ENCODE measurements at places on chromosomes 2 and 18.

- DNase-seq, result no peak
These were observed 128.5 kb downstream of the RAPGEF4 start for GRCh38 chr2:172864182-172864581.

DNA sequence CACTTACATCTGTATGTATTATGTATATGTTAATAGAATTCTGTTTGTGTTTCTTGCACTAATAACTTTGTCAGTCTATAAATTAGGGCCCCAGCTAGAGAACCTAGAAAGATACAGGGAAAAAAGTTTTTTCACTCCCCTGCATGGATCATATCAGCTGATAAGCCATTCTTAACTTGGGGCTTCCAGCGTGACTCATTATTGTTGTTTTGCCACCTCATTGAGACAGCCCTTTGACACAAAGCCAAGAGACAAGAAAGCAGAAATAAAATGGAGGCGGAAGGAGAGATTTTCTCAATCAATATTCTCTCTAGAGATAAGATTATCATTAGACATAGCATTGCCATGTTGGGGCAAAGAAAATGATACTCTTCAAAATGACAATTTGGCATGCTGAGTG, 93.4 kb downstream of the AKAIN1 start:
- no peak for DNase-seq

GRCh38 chr2:168649105-168649504, 153.3 kb upstream of the NOSTRIN start:
- peak; percentile 53 for DNase-seq

DNA sequence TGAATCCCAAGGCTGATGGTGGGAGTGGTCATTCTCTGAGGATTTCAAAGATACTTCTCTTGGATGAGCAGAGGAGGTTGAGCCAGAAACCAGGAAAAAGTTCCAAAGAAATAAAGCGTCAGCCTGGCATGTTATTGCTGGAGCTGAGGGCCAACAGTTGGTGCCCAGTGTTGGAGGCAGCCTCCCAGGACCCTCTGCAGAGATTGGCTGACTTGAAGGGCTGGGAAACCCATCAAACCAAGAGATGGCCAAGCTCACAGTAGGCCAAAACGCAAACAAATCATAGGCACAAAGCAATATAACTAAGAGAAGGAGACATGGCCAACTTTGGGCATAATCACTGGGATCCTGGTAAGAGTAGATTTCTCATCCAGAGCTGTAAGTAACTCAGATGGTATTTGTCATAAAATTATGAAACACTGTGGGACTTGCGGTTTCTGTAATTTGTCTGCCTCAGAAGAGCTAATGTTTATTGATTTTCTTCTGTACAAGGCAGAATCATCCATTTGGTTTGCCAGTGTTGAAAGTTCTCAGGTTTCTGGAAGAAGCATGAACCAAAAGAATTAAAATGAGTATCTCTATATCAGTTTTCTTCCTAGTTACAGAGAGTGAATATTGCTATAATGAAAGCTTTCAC, 108.3 kb downstream of the ATL2 start:
- DNase-seq, result no peak

DNA sequence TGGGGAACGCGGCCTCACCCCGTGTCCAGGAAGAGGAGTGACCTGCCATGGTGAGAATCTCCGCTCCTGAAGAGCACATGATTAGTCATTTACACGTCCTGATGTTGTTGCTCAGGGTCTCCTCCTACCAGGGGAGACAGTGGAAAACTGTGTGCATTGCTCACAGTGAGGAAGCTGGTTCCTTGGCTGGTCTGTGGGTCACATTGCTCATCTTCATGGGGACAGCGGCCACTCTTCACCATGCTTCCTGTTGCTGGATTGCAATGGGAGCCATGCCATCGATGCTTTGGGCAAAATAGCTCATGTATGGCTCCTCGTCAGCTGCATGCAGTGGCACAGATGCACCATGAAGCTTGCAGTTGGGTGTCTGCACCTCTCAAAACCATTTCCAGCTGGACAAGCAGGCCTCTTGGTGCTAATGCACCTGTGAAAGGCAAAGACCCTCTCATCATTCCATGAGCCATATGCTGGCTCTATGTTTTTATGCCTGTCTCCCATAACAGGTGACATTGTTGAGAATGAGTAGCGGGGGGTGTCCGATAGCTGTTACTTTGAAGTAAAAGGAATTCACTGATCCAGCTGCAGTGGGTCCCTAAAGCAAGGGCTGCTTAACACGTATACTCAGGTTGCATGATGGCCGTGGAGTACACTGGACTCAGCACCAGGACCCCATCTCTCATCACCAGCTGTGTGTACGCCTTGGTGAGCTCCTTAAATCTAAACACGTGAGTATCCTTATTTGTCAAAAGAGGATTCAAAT, 135.0 kb upstream of the ALKAL2 start:
- no peak for DNase-seq

GRCh38 chr2:9032121-9032520, 28.6 kb upstream of the MBOAT2 start:
- no peak for DNase-seq

- peak; percentile 50 for DNase-seq
These were observed 7.3 kb upstream of the PLEK start for GRCh38 chr2:68357605-68358337.

DNA sequence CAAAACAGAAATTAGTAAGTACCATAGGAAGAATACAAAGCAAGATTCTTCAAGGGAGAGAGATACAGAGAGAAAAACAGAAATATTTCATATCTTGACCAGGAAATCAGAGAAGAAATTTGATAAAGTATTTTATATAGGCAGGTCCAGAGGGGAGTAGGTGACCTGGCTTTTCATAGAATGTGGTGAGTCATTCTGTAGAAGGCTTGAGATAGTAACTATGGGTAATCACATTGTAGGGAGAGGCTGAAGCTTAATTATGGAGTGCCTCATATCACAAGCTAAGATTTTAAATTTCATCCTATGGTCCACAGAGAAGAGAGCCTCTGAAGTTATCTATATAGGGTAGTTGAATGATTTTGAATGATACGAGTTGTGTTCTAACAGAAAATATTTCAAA, 195.0 kb upstream of the CYRIA start:
- no peak for DNase-seq

- DNase-seq, result no peak
These were observed 32.0 kb upstream of the STPG4 start for GRCh38 chr2:47187069-47187468.

GRCh38 chr18:199768-200167, 41.4 kb downstream of the USP14 start:
- DNase-seq, result no peak

- DNase-seq, result no peak
These were observed 148.9 kb downstream of the ZEB2 start for GRCh38 chr2:144370937-144371584.

DNA sequence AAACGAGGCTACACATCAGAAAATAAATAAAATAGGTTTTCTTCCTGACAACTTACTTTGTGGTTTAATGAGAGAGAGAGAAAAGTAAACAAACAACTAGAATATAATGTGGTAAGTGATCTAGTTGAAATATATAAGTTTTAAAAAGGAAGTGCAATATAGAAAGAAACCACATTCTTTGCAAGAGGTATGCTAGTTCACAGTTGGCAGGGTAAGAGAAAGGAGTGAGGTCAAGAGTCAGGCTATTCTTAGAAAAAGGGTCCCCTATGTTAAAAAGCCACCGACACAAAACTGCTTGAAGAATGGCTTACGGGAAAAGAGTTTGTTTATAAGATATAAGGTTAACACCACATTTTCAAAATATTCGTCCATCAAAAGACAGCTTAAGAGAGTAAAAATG, 462.1 kb downstream of the ERBB4 start:
- DNase-seq, result no peak

GRCh38 chr18:74861154-74861553, 263.5 kb downstream of the ZNF407 start:
- DNase-seq, result no peak

DNA sequence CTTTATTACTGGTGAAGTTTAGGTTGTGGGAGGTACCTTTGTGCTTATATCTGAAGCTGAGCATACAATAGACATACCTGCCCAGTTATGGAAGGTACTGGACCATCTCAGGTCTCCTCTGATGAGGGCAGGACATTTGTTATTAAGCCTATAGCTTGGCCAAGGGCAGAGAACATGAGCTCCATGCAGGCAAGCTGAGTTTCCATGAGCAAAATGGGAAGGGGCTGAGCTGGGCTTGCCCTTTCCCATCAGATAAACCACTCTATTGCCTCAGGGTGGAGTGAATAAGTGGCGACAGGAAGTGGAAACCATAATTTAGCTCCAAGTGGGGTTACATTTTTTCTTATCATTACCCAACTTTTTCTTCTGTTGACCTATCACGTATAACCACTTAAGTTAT, 39.9 kb upstream of the EML6 start:
- no peak for DNase-seq

- no peak for DNase-seq
These were observed 304.3 kb downstream of the CDCA7 start for GRCh38 chr2:173658946-173659371.

DNA sequence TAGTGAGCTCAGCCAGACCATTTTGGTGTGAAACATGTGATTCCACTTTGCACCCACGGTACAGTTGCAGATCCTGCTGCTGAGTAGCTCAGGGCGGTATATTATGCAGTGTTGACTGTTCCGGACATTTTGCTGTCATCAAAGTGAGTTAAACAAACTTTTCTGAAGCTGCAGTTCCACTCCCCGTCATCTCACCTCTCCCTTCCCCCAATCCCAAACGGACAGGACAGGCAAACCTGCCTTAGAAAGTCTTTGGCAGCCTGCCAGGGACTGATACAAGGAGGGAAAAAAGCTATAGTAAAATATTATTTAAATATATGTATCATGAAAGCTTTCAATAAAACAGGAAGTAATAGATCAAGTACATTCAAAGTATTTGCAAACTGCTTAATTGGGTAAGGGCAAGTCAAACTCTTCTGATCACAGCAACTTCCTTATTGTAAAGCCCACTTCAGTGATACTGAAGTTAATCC, 35.5 kb upstream of the SP5 start:
- DNase-seq, result peak; percentile 22

DNA sequence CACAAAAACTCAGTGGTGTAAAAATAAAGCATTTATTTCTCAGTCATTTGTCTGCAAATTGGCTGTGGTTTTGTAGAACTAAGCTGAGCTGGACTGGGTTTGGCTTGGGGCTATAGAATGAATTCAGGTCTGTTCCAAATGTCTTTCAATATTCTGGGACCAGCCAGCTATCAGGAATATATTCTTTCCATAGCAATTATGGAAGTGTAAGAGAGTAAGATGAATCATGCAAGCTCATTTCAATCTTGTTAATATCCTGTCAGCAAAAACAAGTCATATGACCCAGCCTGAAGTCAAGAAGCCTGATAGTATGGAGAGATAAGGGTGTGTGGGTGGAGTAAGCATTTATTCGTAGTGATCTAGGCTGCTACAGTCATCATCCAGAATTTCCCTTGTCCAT, 481.0 kb upstream of the CDH2 start:
- DNase-seq, result no peak

GRCh38 chr2:84940831-84941412, 30.0 kb upstream of the KCMF1 start:
- DNase-seq, result no peak

- no peak for DNase-seq
These were observed 30.9 kb downstream of the HAUS1 start for GRCh38 chr18:46134920-46135675.

DNA sequence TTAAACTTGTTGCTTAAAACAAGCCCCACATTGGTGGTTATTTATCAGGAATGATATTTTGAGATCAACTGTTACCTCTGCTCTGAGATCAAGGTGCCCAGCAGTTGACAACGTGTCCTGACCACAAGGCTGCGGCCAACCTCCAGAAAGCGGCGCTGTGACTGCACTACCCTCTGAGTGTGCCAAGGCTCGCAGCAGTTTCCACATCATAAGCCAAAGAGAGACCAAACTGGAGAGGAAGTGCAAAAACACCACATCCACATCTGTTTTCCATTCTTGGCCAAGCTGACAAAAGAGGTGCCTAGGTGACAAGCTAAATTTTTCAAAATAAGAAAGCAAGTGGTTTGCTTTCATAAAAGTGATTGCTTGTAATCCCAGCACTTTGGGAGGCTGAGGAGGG, 410.8 kb upstream of the POU3F3 start:
- no peak for DNase-seq

GRCh38 chr2:14601156-14601770, 31.3 kb upstream of the LRATD1 start:
- DNase-seq, result no peak

GRCh38 chr2:28269019-28269784, 123.5 kb upstream of the FOSL2 start:
- no peak for DNase-seq

DNA sequence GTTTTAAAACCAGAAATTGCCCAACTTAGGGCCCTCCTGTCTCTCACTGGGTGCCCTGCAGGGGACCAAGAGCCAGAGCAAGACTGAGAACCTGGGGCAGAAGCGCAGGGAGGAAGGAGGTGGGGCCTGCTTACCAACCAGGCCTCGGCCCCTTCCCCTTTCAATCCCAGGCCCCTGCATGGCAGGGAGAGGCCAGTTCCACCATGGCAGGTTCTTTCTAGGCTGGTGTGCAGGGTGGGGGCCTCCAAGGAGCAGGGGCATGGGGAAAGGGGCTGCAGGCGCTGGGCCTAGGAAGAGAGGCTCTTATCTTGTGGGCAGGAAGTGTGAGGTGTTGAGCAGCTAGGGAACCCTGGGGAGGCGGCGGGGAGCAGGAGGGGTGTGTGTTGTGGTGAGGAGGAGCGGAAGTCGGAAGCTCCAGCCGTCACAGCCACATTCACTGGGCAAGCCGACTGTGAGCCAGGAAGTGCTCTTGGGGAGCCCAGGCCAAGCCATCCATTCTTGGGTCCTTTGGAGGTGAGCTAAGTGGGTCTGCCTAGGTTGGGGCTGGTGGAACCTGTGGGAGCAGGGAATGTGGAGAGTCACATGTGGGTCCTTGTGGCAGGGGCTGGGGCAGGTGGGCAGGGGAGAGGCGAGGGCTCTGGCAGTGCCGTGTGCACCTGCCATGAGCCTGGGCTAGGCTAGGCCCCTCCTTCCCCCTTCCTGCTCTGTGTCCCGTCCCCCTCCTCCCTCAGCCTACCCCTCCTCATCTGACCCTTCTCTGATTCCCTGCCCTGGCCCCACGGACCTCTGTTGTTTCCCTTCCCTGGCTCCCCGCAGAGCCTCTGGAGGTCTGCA, at the start of gene PSD4:
PSD4 (plus strand) TSS at position 430 of the 834 bp plus-strand sequence. CDS start 8,486 bp downstream, outside the sequence.
- no peak for DNase-seq

- DNase-seq, result no peak
These were observed 125.6 kb downstream of the BIRC6 start for GRCh38 chr2:32482471-32482870.

GRCh38 chr2:14137643-14138042, 494.9 kb upstream of the LRATD1 start:
- DNase-seq, result no peak

GRCh38 chr2:118812552-118812951, 34.9 kb downstream of the EN1 start:
- no peak for DNase-seq

DNA sequence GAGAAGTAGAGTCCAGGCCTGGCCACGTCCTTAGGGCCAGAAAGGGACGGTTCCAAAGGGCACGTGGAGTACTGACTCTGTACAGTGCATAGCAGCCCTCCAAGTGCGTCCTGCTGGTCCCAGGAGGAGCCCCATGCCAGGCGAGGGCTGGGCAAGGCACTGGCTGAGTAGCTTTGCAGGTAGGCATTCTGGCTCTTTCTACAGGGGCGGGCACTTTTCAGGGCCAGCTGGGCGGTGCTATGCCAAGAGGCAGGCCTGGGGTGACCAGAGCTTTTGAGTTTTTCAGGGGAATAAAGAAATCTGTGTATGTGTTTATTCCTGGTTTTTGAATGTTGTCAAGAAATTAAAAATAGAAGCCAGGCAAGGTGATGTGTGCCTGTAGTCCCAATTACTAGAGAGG, 15.4 kb upstream of the GLI2 start:
- DNase-seq, result no peak

All from G401 (cell line).